Left forelimb (tissue), 1 donor: ENCODE measurements at places on chromosomes 1 and 21.

DNA sequence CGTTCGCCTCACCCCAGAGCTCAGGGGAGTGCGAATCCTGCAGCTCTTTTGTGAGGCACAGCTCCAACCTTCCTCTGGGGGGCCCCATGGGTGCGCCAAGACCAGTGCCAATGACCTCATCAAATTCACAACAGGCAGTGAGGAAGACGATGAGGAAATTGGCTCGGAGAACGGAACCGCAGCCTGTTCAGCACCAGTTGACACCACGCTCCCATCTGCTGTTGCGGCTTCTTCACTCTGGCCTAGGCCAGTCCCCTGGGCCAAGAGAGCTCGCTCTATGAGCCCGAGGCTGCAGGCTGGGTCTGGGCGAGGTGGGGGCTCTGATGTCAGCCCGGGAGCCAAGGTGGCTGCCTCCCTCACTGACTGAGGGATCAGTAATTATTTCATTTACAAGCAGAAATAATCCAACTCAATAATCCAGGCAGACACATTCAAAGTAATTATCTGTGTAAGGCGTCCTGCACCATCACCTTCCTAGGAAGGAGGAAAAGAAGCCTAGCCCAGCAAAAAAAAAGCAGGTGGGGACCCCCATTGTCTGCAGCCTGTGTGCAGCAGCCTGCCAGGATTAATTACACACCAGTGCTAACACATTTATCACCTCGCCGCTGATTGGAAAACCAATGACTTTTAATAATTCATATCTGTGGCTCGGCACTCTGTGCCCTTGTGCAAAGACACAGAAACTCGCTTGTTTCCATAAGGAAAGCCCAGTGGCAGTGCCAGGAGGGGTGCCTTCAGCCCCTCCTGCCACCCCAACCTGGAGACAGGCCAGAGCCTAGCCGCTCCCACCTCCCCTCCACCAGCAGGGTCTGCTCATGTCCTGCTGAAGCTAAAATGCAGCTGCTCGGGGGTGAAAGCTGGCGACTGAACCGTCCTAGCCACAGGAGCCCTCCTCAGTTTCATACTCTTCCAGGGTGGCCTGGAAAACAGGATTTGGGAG, 1.9 kb downstream of the PLEKHA6 start:
- DNase-seq, result no peak

- no peak for DNase-seq
Observed at GRCh38 chr1:10444795-10445397, 4.9 kb upstream of the CORT start.

- DNase-seq, result no peak
Observed at GRCh38 chr1:206769304-206769731, 1.3 kb upstream of the IL19 start.

- DNase-seq, result no peak
Observed at GRCh38 chr1:75423616-75424015, 187.3 kb downstream of the SLC44A5 start.
